ENCODE measurements at places on chromosomes 16 and 17. TPM values are rescaled to one million over a fixed set of nuclear protein-coding genes. Genes with fewer than 3 reads are reported as not detected.

The FBXL16 gene
- 34.6 TPM for total RNA-seq

The ADAM11 gene
- 0.43 TPM for total RNA-seq

The CCL11 gene
- total RNA-seq: not detected

The CTRB2 gene
- not detected for total RNA-seq

The LDAF1 gene
- total RNA-seq: 19.2 TPM

The WFIKKN2 gene
- not detected for total RNA-seq

The RBFOX1 gene
- total RNA-seq: not detected

The ADAD2 gene
- not detected for total RNA-seq

The NBR1 gene
- 69.8 TPM for total RNA-seq

GRCh38 chr17:149231-149630 is 11.9 kb downstream of the SCGB1C2 start:
- peaks cover 1% of the 10 kb centered on the region for H3K27me3 ChIP-seq
- H3K4me3 ChIP-seq: no peak overlapping the region
- H3K4me1 ChIP-seq: no peaks in the 10 kb centered on the region

- H3K27ac ChIP-seq: peak overlapping the region; percentile 99
- H3K27me3 ChIP-seq: peaks cover 1% of the 10 kb centered on the region
- H3K4me3 ChIP-seq: peak overlapping the region; percentile 64
- DNase-seq: no peak
Measured at GRCh38 chr16:12079412-12079965, 103.0 kb downstream of the SNX29 start.

DNA sequence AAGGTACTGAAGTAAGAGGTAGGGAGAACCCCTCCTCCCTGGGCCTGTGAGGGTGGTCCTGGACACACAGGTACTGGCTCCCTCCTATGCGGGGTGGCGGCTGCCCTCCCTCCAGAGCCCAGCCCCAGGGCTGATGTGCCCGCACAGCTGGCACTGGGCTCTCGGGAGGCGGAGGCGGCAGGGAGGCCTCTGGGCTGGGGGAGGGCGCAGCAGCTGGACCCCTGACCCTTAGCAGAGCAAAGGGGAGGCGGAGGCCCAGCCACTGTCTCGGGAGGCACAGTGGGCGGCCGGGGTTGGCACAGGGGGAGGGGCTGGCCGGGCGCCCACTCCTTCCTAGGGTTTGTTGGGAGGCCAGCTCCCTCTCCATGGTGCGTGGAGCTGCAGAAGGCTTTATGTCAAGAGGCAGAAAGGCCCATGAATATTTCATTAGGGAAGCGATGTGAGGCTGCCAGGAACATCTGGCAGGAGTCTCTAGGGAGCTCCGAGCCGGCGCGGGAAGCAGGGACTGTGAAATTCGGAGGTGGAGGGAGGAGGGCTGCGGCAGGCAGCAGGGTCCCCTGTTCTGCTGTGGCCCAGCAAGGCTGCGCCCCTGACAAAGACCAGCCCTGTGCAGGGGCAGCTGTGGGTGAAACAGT is 44.1 kb upstream of the ACSF3 start:
- H3K4me1 ChIP-seq: peaks cover 2% of the 10 kb centered on the region
- no peak overlapping the region for H3K4me3 ChIP-seq
- DNase-seq: no peak
- H3K36me3 ChIP-seq: no peaks in the 10 kb centered on the region

- no peak overlapping the region for H3K27ac ChIP-seq
- H3K27me3 ChIP-seq: peaks cover 2% of the 10 kb centered on the region
- H3K36me3 ChIP-seq: peaks cover 7% of the 10 kb centered on the region
Measured at GRCh38 chr17:1496869-1497268, 4.4 kb upstream of the MYO1C start.

DNA sequence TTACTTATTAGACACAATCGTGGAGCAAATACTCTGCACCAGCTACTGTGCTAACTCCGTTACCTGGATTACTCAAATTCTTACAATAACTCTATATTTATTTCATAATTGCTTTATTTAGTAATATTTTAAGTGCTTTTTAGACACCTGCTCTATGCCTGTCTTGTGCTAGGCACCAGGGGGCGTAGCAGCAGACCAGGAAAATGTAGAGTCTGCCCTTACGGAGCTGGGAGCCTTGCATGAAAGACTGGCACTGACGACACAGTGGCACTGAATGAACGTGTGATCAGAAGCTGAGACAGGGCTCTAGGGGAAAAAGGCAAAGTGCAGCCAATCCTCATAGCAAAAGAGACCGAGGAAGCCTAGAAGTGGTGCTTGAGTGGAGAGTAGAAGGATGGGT is 486.5 kb downstream of the CDH13 start:
- no peaks in the 10 kb centered on the region for H3K4me1 ChIP-seq
- H3K27me3 ChIP-seq: peaks cover 4% of the 10 kb centered on the region
- no peak overlapping the region for H3K27ac ChIP-seq
- H3K4me3 ChIP-seq: no peak overlapping the region
- H3K36me3 ChIP-seq: no peaks in the 10 kb centered on the region

- H3K27ac ChIP-seq: no peak overlapping the region
- H3K4me1 ChIP-seq: no peaks in the 10 kb centered on the region
- H3K27me3 ChIP-seq: peaks cover 2% of the 10 kb centered on the region
- H3K36me3 ChIP-seq: no peaks in the 10 kb centered on the region
- H3K4me3 ChIP-seq: no peak overlapping the region
Measured at GRCh38 chr16:85350146-85350728, 238.0 kb upstream of the CIBAR2 start.

DNA sequence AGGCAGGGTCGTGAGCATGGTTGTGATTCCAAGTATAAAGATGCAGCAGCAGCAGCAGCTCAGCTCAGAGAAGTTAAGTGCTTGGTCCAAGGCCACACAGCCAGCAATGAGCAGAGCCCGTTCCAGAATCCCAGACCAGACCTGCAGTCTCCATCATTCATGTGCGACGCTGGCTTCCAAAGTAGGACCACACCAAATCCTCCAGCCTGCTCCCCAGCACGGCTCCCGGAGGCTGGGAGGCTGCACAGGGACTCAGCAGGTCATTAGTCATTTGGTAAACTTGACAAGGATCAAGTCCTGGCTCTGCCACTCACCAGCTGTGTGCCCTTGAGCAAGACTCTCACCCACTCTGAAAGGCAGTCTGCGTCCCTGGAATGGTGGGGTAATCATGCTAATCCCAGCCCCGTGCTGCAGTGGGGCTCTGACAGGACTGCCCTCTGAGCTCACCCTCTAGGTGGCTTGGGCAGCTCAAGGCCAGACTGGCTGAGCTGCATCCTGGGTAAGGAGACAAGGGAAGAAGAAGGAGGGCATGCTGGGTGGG is 95.1 kb upstream of the TMEM132E start:
- DNase-seq: no peak
- peaks cover 6% of the 10 kb centered on the region for H3K4me1 ChIP-seq

- H3K27me3 ChIP-seq: peaks cover 2% of the 10 kb centered on the region
- no peak overlapping the region for H3K27ac ChIP-seq
- H3K4me1 ChIP-seq: no peaks in the 10 kb centered on the region
Measured at GRCh38 chr16:86219655-86220445, 290.5 kb upstream of the FOXF1 start.

DNA sequence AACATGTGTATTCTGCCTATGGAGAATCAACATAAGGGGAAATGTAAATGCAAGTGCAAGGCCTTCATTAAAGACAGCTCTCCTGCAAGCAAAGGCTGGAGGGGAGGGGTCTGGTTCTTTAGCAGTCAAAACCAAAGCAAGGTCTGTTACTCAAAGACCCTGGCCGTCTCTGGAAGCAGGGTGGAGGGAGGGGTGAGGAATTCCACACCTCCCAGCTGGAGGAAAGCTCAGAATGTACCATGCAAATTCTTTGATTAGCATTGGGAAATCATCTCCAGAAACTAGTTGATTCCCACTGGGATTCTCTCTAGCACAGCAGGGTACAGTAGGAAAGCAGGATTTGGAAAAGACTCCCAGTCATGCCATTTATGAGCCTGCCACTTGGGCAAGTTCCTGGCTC is 77.3 kb upstream of the ASIC2 start:
- no peaks in the 10 kb centered on the region for H3K27me3 ChIP-seq
- no peak overlapping the region for H3K4me3 ChIP-seq
- H3K4me1 ChIP-seq: no peaks in the 10 kb centered on the region

DNA sequence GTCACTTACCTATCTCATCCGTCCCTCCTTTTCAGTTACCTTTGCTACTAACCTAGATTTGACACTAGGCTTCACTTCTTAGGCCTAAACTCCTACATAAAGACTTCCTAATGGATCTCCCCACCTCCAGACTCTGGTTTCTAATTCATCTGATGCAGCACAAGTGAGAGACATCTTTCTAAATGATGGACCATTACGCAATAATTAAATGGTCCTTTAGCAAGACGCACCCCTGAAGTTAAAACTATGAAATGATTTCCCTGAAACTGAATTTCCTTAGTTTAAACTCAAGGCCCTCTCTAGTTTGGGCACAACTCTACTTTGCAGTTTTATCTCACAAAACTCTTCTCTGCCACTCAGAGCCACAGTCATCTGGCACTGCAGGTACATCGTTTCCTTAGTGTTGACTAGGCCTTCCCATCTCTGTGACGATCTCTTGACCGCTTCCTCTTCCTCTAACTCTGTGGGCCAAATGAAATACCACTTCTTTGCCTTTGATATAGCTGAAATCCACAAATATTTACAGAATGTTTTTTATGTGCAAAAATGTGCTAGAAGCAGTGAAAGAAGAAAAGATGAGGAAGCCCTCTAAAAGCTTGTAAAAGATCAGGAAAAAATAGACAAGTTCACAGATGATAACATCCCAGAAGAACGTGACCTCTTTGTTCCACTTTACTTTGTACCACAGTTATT is 3.3 kb downstream of the SYNRG start:
- H3K4me3 ChIP-seq: peak overlapping the region; percentile 72
- H3K27me3 ChIP-seq: no peaks in the 10 kb centered on the region
- DNase-seq: peak; percentile 63
- H3K27ac ChIP-seq: peak overlapping the region; percentile 90
- H3K36me3 ChIP-seq: peaks cover 49% of the 10 kb centered on the region

- no peak for DNase-seq
- peaks cover 42% of the 10 kb centered on the region for H3K4me1 ChIP-seq
- peak overlapping the region; percentile 36 for H3K4me3 ChIP-seq
- no peaks in the 10 kb centered on the region for H3K36me3 ChIP-seq
- H3K27me3 ChIP-seq: peaks cover 49% of the 10 kb centered on the region
Measured at GRCh38 chr17:57954397-57955182, 622 bp downstream of the CUEDC1 start.

GRCh38 chr17:29252101-29252791 is 5.6 kb downstream of the CRYBA1 start:
- H3K4me3 ChIP-seq: no peak overlapping the region
- no peaks in the 10 kb centered on the region for H3K27me3 ChIP-seq
- no peak overlapping the region for H3K27ac ChIP-seq
- H3K36me3 ChIP-seq: peaks cover 20% of the 10 kb centered on the region
- DNase-seq: no peak

DNA sequence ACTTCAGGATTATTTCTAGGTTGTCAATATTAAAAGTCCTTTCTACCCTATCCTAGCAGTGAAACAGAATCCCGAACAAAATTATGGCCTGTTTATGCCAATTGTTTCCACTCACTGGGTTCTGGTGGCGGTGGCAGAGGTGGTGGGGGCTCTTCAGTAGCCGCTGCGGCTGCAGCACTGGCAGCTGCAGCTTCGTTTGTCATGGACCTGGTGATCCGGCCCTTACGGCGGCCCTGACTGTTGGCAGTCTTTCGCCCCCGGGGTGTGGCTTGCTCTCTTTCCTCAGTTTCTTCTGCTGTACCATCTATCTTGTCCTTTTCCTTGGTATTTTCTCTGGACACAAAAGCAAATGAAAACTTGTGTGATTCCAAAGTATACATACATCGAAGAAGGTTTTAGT is 94.4 kb downstream of the NCOR1 start:
- H3K27ac ChIP-seq: no peak overlapping the region
- no peak for DNase-seq
- no peak overlapping the region for H3K4me3 ChIP-seq

GRCh38 chr17:56570199-56570598 is 23.3 kb upstream of the NOG start:
- H3K4me3 ChIP-seq: no peak overlapping the region
- H3K36me3 ChIP-seq: no peaks in the 10 kb centered on the region
- no peaks in the 10 kb centered on the region for H3K27me3 ChIP-seq
- no peak overlapping the region for H3K27ac ChIP-seq

All from activated CD4-positive, alpha-beta memory T cell treated with anti-CD3 and anti-CD28 coated beads, Interleukin-2, amount 10 ng/mL, durations not matched to agents 7 days and 5 days (primary cell).